ENCODE measurements at places on chromosomes 11 and 22. TPM values are rescaled to one million over a fixed set of nuclear protein-coding genes. Genes with fewer than 3 reads are reported as not detected.
A peak's percentile ranks its signal among the peaks of the same experiment; 100 is the strongest.

GRCh38 chr11:12587333-12587991 lies 86.8 kb upstream of the TEAD1 start:
- no peak overlapping the region for H3K27ac ChIP-seq
- H3K4me1 ChIP-seq: no peaks in the 10 kb centered on the region
- no peaks in the 10 kb centered on the region for H3K27me3 ChIP-seq
- no peak overlapping the region for H3K4me3 ChIP-seq
- no peak for DNase-seq
- no peaks in the 10 kb centered on the region for H3K36me3 ChIP-seq

GRCh38 chr11:92803391-92803790 lies 166.1 kb upstream of the MTNR1B start:
- H3K4me3 ChIP-seq: no peak overlapping the region
- H3K27ac ChIP-seq: no peak overlapping the region
- no peak for DNase-seq
- H3K36me3 ChIP-seq: no peaks in the 10 kb centered on the region

GRCh38 chr11:32893343-32894148 lies 935 bp downstream of the QSER1 start:
- H3K4me3 ChIP-seq: peak overlapping the region; percentile 96
- peaks cover 23% of the 10 kb centered on the region for H3K4me1 ChIP-seq
- H3K36me3 ChIP-seq: no peaks in the 10 kb centered on the region
- peak overlapping the region; percentile 88 for H3K27ac ChIP-seq

GRCh38 chr22:50056214-50056972 lies 1.7 kb downstream of the TTLL8 start:
- H3K36me3 ChIP-seq: no peaks in the 10 kb centered on the region
- H3K27me3 ChIP-seq: no peaks in the 10 kb centered on the region
- H3K4me1 ChIP-seq: peaks cover 7% of the 10 kb centered on the region
- no peak overlapping the region for H3K27ac ChIP-seq

GRCh38 chr22:35631597-35631996 lies 14.5 kb upstream of the MB start:
- H3K4me3 ChIP-seq: no peak overlapping the region
- no peaks in the 10 kb centered on the region for H3K4me1 ChIP-seq

- no peaks in the 10 kb centered on the region for H3K36me3 ChIP-seq
- H3K4me3 ChIP-seq: no peak overlapping the region
- no peaks in the 10 kb centered on the region for H3K27me3 ChIP-seq
- no peak for DNase-seq
- H3K27ac ChIP-seq: no peak overlapping the region
These were observed 118.2 kb downstream of the ABTB2 start for GRCh38 chr11:34239465-34240149.

GRCh38 chr11:23947883-23948282 lies 549.0 kb upstream of the LUZP2 start:
- no peak for DNase-seq
- no peak overlapping the region for H3K4me3 ChIP-seq
- H3K4me1 ChIP-seq: no peaks in the 10 kb centered on the region
- H3K27me3 ChIP-seq: no peaks in the 10 kb centered on the region
- no peaks in the 10 kb centered on the region for H3K36me3 ChIP-seq
- no peak overlapping the region for H3K27ac ChIP-seq

DNA sequence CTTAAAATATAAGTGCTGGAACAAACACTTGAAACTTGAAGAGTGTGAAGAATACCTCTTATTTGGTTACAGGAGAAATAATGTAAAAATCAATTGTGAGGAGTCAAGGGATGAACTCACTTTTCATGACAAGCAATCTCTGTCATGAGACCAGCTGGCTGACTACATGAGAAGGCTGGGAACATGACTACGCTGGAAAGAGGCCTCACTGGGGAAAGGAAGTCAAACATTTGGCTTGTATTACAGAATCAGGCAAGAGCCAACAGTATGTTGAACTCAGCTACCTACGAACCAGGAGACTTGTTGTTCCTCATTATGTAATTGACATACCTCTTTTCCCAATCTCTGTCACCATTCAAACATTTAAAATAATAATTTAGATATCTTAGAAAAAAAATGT lies 14.4 kb downstream of the DCDC1 start:
- H3K36me3 ChIP-seq: no peaks in the 10 kb centered on the region
- H3K27me3 ChIP-seq: no peaks in the 10 kb centered on the region
- H3K27ac ChIP-seq: no peak overlapping the region

DNA sequence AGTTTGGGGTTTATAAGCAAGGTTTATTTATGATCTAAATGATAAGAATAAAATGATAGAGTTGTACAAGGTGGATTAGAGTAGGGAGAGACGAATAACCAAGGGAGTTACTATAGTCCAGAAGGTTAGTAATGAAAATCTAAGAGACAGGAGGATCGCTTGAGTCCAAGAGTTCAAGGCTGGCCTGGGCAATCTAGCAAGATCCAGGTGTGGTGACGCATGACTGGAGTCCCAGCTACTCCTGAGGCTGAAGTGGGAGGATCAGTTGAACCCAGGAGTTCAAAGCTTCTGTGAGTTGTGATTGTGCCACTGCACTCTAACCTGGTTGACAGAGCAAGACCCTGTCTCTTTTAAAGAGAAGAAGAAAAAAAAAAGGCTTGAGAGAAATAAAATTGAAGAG lies 12.3 kb downstream of the HMGXB4 start:
- H3K36me3 ChIP-seq: 0 out of 2 replicates have a peak, but pooled peaks cover 2% of the 10 kb centered on the region
- no peaks in the 10 kb centered on the region for H3K27me3 ChIP-seq
- H3K27ac ChIP-seq: no peak overlapping the region
- no peaks in the 10 kb centered on the region for H3K4me1 ChIP-seq

DNA sequence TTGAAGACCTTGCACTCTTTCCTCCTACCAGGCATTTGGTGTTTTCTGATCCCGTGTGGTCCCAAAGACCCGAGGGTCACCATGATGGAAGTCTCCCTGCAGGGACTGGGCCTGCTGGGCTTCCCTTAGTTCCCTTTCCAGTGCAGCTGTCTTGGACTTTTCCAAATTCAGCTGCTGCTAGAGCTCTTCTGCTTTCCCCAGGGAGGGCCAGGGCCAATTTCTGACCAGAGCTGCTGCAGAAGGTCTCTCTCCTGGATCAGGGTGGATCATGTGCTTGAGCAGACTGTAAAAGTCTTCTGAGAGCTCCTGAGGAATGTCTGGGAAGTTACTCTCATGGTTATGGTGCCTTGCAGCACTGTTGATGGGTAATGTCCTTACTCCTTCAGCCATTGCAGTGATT lies 23.2 kb downstream of the LDLRAD3 start:
- no peak overlapping the region for H3K4me3 ChIP-seq
- DNase-seq: no peak
- H3K36me3 ChIP-seq: no peaks in the 10 kb centered on the region
- H3K27ac ChIP-seq: no peak overlapping the region

GRCh38 chr22:19634226-19634975 lies 79.9 kb upstream of the SEPTIN5 start:
- no peak for DNase-seq
- H3K36me3 ChIP-seq: no peaks in the 10 kb centered on the region
- no peak overlapping the region for H3K4me3 ChIP-seq
- H3K27me3 ChIP-seq: no peaks in the 10 kb centered on the region

GRCh38 chr22:25816522-25817059 lies 74.6 kb downstream of the MYO18B start:
- H3K27me3 ChIP-seq: no peaks in the 10 kb centered on the region
- H3K4me3 ChIP-seq: no peak overlapping the region
- H3K36me3 ChIP-seq: no peaks in the 10 kb centered on the region
- no peak for DNase-seq
- no peaks in the 10 kb centered on the region for H3K4me1 ChIP-seq

- H3K27ac ChIP-seq: no peak overlapping the region
- no peaks in the 10 kb centered on the region for H3K27me3 ChIP-seq
- no peaks in the 10 kb centered on the region for H3K4me1 ChIP-seq
- H3K36me3 ChIP-seq: no peaks in the 10 kb centered on the region
- no peak overlapping the region for H3K4me3 ChIP-seq
These were observed 30.6 kb downstream of the LMO1 start for GRCh38 chr11:8232849-8233606.

DNA sequence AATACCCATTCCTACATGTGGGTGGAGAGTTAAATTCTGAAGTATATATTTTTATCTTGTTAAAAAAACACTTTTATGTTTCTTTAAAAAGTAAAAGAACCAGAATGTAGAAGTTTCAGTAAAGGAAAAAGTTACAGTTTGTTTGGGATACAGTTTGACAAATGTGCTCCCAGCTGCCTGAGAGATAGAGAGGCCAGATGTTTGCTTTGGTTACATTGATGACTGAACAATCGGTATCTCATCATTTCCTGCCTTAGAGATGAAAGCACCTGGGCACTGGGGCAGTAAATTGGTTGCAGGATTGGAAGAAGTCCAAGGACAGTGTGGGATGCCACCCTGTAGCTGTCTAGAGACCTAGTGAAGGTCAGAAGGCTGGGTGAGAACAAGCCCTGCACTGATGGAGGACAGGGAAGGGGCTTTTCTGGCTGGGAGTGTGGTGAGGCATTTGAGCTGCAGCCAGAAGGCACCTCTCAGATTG lies 16.6 kb downstream of the MED15 start:
- H3K27me3 ChIP-seq: no peaks in the 10 kb centered on the region
- peaks cover 8% of the 10 kb centered on the region for H3K36me3 ChIP-seq
- no peak overlapping the region for H3K4me3 ChIP-seq

DNA sequence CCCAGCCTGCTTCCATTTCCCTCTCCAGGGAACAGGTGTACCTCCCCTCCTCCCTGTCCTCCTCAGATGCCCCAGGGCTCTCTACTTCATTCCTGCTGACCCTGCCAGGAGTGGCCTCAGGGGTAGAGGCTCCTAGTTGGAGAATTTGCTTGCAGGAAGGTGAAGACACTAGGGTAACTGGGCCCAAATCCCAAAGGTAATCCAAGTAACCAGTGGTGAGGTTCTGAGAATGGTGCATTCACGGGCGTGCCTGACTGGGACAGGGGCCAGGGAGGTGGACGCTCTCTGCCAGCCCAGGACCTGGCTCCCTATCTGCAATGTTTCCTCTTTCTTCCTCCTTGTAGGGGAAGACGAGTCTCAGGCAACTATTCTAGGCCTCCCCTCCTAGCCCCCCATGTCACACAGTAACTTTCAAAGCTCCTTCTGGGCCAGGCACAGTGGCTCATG lies 2.9 kb downstream of the SLC35C1 start:
- no peak for DNase-seq
- no peaks in the 10 kb centered on the region for H3K27me3 ChIP-seq
- H3K36me3 ChIP-seq: no peaks in the 10 kb centered on the region
- no peak overlapping the region for H3K4me3 ChIP-seq

DNA sequence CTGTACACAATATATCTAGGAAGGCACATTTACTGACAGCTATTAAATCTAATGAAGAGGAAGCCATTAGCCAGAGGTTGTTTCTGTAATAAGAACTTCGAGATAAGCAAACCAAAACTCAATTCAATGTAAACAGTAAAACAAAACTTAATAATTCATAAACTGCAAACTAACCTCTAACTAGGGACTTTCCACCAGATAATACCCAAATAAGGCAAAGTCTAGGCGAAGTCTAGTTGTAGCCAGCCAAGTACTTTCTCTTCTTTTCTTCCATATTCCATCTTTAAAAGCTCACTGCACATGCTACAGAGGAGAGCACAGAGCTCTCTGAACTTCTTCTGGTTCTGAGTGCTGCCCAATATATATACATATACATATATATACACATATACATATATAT lies 229.9 kb upstream of the ANO5 start:
- H3K27ac ChIP-seq: no peak overlapping the region
- H3K4me1 ChIP-seq: no peaks in the 10 kb centered on the region
- no peaks in the 10 kb centered on the region for H3K36me3 ChIP-seq
- no peak overlapping the region for H3K4me3 ChIP-seq
- no peaks in the 10 kb centered on the region for H3K27me3 ChIP-seq
- no peak for DNase-seq

- no peak overlapping the region for H3K27ac ChIP-seq
- peaks cover 1% of the 10 kb centered on the region for H3K36me3 ChIP-seq
- H3K27me3 ChIP-seq: no peaks in the 10 kb centered on the region
- no peak overlapping the region for H3K4me3 ChIP-seq
These were observed 33.0 kb downstream of the PPP6R2 start for GRCh38 chr22:50376085-50376651.

DNA sequence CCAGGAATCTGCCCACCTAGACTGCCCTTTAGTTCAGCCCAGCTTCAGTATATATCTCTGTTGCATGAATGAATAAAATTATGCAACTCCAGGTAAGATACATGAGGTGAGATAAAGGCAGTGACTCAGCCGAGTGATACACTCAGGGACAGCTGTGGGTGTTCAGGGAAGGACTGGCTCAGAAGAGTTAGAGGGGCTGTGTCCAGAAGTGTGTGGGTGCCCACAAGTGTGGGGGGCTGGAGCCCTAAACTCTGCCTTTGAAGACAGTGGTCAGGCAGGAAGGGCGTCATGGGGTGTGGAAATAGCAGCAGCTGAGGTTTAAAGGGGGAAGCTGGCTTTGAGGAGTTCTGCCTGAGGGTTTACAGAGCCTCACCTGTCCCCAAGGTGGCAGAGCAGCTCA lies 8.3 kb downstream of the FTH1 start:
- no peak overlapping the region for H3K4me3 ChIP-seq
- H3K27ac ChIP-seq: peak overlapping the region; percentile 73
- H3K36me3 ChIP-seq: peaks cover 4% of the 10 kb centered on the region
- H3K4me1 ChIP-seq: peaks cover 13% of the 10 kb centered on the region
- peak; percentile 29 for DNase-seq
- H3K27me3 ChIP-seq: no peaks in the 10 kb centered on the region

DNA sequence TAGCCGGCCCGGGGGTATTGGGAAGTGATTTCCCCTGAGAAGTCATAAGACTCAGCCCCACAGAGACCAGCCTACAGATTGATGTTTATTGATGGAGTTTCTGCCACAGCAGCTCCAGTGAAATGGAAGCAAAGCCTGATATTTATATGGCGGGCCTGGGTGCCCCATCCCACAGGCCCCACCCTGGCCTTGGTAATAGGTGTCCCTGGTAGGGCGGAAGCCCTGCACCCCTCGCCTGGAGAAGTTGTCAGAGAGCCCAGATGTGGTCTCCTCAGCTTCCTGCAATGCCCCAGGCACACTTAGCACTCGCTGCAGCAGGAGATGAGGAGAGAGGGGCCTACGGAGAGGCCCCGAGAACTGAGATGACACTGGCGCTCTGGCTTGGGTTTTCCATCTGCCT lies 107.4 kb downstream of the MORC2 start:
- H3K4me1 ChIP-seq: peaks cover 4% of the 10 kb centered on the region
- H3K27ac ChIP-seq: no peak overlapping the region
- no peak for DNase-seq
- no peaks in the 10 kb centered on the region for H3K36me3 ChIP-seq
- H3K4me3 ChIP-seq: no peak overlapping the region

DNA sequence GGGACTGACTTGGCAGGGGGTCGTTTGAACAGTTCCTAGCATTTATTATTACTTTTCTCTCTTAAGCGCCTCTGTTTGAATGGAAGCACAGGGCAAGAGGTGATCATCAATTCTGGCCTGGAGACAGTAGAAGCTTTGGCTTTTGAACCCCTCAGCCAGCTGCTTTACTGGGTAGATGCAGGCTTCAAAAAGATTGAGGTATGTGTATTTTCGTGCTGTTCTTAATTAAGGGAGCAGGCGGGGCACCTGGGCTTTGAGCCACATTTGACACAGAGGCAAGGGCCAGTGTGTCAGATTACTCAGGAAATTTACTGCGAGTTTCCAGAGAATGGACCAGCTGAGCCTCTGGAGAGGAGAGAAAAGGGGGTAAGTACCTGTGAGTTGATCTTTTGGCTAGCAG lies 102.4 kb upstream of the SORL1-AS1 start:
- H3K27me3 ChIP-seq: no peaks in the 10 kb centered on the region
- no peak overlapping the region for H3K27ac ChIP-seq
- peaks cover 6% of the 10 kb centered on the region for H3K36me3 ChIP-seq
- DNase-seq: no peak
- H3K4me3 ChIP-seq: no peak overlapping the region

AIFM3 gene
- 0.73 TPM for total RNA-seq

TMEM9B gene
- total RNA-seq: 26.0 TPM

C11orf97 gene
- total RNA-seq: not detected

KCNK4 gene
- total RNA-seq: not detected

P4HA3 gene
- total RNA-seq: not detected

BDNF gene
- 7.2 TPM for total RNA-seq

CALCA gene
- total RNA-seq: not detected

ASRGL1 gene
- 43.3 TPM for total RNA-seq

ENTHD1 gene
- total RNA-seq: not detected
